ENCODE measurements at places on chromosomes 1 and 21.

DNA sequence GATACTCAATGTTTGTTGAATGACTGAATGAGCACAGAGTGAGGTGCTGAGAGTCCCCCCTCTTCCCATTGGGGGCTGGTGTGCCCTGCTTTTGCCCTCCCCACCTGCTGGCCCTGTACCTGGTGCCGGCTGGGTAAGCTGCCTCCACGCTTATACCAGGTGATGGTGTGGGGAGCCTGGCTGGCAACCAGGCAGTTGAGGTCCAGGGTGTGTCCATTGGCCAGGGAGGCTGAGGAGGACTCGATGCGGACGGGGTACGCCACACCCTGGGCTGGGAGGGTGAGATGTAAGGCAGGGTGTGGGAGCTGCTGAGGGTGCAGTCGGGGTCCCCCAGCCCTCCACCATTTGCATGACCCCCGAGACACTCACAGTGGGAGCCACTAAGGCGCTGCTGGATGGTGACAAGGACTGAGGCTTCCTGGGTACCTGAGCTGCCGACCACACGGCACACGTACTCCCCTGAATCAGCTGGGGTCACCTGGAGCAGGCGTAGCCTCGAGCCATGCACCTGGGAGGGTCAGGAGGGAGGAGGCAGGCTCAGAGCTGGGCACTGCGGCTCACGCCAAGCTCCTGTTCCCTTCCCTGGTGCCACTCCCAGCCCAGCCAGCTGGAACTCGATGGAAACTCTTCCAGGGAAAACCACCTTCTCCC, 36.6 kb downstream of the LDLRAD2 start:
- no peak for DNase-seq

DNA sequence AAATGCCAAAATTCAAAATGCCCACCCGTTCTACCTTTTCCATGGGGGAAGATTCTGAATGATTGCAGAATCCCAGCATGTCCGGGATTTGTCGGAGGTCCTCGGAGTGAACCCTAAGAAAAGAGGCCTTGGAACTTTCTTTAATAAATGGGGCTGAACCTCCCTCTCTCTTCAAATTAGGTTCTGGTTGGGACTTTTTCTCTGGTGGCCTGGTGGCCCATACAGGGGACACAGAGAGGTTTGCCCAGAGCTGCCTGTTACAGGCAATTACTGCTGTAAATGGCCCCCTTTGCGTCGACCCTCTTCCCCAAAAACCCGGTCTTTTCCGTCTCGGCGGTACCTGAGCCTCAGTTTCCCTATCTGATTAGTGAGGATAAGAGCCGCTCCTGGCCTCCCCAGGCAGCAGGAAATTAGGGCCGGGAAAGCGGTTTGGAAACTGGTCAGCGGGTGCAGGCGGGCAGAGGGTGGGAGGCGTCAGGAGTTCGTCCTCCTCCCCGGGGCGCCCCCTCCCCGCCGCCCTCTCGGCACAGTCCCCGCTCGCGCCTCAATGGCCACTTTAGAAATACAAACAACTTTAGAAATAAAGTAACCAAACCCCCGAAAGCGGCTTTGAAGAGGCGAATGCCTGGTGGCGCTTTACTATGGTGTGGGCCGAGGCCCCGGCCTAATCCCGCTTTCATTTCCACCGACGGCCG, 15.6 kb downstream of the PAX7 start:
- no peak for DNase-seq

- DNase-seq, result no peak
These were observed 883 bp downstream of the SLC66A1 start for GRCh38 chr1:19312782-19313635.

DNA sequence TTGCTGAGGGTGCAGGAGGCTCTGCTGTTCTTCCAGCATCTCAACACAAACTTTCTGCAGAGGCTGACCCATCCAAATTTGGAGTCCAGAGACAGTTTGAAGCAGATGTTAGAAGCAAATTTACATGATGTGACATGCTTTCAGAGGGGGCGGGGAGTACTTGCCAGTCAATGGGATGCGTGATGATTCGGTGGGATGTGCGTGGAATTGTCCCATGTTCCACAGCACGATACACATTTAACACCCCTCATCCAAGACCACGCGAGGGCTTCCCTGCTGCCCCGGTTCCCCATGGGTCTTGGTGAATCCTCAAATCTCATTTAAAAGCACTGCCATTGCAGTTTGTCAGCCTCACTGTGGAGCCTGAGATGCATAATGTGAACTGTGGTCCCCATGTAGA, 78.6 kb upstream of the TLR5 start:
- DNase-seq, result no peak

DNA sequence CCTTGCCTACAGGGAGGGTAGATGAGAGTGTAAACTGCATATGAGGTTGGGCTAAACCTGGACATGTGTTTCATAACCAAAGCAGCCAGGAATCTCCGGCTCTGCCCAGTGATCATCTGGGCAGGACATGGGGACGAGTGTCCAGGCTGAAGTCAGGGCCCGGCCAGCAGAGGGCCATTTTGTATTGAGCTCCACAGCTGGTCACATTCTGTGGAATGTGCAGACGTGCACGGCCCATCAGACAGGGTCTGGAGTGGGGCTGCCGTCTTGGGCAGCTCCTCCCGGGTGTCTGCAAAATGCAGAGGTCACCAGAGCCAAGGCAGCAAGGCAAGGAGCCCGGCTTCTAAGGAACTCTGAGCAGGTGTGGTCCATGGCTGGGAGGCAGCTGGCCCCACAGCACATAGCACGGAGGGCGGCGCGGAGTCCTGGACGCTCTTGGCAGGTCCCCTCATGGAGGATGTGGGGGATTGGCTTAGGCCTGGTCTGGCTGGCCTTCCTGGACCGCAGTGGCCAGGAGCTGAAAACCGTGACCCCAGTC, 6.2 kb downstream of the LRRC3 start:
- DNase-seq, result no peak

- DNase-seq, result no peak
These were observed 2.2 kb upstream of the VPS45 start for GRCh38 chr1:150065184-150065871.

GRCh38 chr1:167666416-167666815, 36.4 kb downstream of the RCSD1 start:
- DNase-seq, result no peak

DNA sequence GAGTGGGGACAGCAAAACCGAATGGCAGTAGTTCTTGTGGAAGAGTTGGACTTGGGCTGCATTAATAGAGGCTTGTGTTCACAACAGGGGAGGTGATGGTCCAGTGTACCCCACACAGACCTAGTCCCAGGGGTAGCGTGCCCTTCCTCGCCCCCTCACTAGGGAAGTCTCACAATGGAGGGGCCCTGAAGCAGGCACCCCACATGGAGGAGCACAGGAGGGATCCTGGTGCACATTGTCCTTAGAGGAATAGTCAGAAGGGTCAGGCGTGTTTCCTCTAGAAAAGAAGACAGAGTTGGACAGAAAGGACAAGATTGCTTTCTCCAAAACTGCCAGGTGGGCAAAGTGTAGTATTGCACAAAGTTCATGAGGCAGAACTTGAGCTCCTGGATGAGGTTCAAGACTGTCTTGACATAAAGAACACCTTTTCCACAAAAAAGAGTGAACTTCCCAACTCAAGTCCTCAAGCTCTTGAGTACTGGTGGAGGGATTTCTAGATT, 23.3 kb downstream of the ETNK2 start:
- no peak for DNase-seq

DNA sequence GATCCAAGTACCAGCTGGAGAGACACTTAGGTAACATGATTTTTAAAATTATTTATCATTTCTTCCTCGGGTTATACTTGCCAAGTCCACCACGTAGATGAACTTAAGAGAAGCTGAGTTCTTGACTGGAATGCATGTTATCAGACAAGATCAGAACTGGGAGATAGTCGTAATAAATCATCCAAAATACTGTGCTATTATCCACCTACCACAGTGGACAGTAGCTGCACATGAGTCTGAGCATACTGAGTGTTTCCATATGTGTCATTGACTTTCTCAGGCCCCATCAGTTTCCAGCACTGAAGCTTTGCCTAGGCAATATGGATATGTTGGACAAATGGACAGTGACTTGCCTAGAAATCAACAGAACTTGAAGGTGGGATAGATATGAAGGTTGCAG, 77.9 kb upstream of the RRP15 start:
- no peak for DNase-seq

DNA sequence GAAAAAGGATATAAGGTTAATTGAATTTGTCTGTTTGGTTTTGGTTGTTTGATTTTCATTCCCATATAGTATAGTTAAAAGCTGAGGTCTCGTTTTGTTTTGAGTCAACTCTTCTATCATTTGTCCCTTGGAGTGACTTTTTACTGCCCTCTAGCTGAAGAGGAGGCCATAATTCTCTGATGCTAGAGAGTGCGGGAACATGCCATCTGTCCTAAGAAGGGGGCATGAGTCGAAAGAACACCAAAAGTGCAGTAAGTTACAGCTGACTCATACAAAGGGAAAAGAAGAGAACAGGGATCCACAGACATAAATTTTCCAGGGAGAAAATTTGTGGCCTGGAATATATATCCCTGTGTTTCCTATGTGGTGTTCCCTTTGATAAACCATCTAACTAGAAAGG, 4.1 kb downstream of the KRTAP21-3 start:
- DNase-seq, result no peak

DNA sequence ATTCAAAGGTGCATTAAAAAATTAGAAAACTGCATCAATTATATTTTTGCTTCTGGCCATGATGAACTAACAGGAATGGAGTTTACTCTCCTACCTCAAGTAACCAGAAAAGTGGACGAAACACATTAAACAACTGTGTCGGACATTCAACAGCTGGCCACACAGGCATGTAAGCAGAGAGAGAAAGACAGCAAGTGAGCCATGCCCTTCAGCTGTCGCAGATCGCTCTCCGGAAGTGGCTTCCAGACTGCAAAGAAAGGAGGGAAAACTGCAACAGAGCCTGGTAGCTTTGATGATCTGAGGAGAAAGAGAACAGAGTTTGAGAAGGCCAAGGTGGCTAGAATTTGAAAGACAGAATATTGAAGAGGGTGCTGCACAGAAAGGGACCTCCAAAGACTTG, 557.2 kb downstream of the MATN1 start:
- DNase-seq, result peak; percentile 23

DNA sequence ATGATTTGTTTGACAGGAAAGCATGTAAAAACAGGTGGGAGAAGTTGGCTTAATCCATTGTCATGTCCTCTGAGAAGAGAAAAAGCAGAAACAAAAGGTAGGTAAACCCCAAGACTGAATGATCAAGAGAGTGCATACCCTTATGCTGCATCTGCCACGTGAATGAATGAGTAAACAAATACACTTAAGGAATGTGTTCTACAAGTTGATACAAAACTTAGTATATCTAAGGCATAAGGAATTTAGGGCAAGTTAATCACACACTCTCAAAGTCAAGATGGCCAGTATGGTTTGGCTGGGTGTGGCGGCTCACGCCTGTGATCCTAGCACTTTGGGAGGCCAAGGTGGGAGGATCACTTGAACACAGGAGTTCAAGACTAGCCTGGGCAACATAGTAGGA, 34.2 kb downstream of the HMCN1 start:
- DNase-seq, result no peak

DNA sequence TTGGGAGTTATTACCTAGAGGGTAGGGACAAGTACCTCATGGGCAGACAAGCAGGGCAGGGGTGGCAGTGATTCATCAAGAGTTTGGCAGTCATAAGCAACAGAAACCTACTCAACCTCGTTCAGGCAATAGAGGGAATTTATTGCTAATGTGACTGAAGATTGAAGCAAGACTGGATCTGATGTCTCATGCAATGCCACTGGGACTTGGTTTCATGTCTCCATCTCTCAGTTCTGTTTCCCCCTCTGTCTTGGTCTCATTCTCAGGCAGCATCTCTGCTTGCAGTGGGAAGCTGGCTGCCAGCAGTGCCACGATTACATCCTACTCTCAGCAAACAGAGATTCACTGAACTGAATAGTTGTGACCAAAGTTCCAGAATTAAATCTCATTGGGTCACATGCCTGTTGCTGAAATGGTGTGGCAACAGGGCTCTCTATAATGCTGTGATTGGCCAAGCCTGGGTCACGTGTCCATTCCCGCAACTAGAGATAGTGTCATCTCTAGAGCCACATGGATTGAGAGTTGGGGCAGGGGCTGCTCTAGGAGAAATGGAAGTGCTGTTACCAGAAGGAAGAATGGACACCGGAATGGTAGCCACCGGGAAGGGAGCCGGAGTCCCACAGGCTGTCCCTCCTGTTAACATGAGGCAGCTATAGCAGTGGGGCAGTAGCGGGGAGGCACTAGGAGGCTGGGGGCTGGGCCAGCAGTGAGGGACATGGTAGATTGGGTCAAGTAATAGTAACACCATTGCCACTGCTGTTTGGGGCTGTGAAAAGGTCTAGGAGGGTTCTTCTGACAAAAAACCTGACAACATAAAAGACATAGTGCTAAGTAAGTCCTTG, 3.9 kb upstream of the CDC42 start:
- no peak for DNase-seq
